ENCODE measurements at places on chromosomes 16 and 17.
A peak's percentile ranks its signal among the peaks of the same experiment; 100 is the strongest.

- no peak for DNase-seq
Measured at GRCh38 chr17:72222661-72223380, 102.0 kb downstream of the SOX9 start.

- peak; percentile 98 for DNase-seq
Measured at GRCh38 chr16:31472709-31473203, 804 bp downstream of the TGFB1I1 start.

- DNase-seq, result no peak
Measured at GRCh38 chr16:51166541-51166940, 15.5 kb upstream of the SALL1 start.

DNA sequence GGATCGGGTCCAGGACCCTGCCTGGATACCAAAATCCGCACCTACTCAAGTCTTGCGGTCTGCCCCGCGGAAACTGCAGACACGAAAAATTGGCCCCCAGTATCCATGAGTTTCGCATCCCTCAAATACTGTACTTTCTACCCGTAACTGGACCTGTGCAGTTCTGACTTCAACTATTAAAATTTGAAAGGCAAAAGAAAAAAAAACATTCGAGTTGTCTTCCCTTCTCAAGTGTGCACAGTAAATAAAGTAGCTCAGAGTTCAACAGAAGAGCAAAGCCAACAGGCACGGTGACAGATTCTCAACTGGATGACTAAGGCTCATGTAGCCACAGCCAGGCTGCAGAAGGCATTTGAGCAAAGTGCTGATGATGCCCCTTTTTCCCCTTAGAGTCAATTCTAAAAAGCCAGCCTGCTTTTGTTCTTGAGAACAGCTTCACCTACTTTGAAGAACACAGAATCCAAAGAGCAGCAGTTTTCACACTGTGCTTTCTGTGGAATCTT lies 32.5 kb downstream of the MARF1 start:
- peak; percentile 12 for DNase-seq

- DNase-seq, result no peak
Measured at GRCh38 chr17:61456688-61457225, 4.5 kb downstream of the TBX4 start.

- no peak for DNase-seq
Measured at GRCh38 chr17:38585918-38586529, 19.7 kb downstream of the SRCIN1 start.
